ENCODE measurements at places on chromosomes 2 and 18.

GRCh38 chr18:31648966-31649429 lies 35.4 kb downstream of the B4GALT6 start:
- DNase-seq = no peak

GRCh38 chr2:200138391-200139124 lies 167.9 kb upstream of the SPATS2L start:
- no peak for DNase-seq

DNA sequence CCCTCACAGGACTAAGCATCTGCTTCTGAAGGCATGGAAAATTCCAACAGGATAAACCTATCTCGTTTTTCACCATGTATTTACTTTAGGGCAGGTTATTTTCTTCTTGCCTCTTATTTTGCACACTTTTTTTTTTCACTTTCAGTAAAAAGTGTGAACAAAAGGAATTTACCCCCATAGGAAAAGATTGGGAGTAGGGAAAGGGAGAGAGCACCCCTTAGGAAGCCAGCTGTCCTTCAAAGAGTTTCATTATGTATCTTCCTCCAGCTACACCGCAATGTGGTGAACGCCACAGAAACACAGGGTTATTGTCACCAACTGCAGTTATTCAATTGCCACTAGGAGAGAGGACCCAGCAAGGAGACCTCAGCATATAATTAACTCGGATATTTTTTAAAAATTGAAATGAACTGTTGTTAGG lies 286.2 kb upstream of the VRK2 start:
- no peak for DNase-seq

GRCh38 chr2:61151436-61151835 lies 10.6 kb upstream of the C2orf74 start:
- no peak for DNase-seq

- no peak for DNase-seq
These were observed 156.1 kb upstream of the SLC39A10 start for GRCh38 chr2:195500879-195501278.

DNA sequence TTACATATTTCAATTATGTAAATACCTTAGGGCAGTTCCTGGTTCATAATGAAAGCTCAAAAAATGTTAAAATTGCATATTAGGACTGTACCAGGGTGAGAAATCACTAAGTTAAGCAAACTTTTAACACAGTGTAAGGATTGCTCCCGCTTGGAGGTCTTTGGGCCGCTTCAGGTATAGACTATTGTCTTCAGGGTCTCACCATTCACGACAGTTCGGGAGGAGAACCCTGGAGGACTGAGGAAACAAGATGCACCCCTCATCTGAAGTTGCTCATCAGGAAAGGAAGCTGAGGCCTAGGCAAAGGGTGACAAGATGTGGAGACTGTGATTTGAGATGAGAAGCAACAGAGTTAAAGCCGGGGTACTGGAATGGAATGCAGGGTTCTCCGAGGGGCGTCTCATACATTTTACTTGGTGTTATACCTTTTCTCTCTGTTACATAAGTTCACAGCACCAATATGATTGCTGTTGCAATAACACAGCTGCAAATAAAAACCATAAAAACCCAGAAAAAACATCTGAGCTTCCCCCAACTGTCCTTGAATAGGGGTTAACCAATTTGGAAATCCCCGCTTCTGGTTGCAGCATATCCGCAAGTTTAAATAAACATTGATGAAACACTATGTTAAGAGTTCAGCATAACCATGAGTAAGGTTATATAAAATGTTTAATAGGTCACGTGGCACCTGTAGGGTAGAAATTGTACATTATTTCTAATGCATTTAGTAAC lies 40.1 kb downstream of the FBXO48 start:
- no peak for DNase-seq

DNA sequence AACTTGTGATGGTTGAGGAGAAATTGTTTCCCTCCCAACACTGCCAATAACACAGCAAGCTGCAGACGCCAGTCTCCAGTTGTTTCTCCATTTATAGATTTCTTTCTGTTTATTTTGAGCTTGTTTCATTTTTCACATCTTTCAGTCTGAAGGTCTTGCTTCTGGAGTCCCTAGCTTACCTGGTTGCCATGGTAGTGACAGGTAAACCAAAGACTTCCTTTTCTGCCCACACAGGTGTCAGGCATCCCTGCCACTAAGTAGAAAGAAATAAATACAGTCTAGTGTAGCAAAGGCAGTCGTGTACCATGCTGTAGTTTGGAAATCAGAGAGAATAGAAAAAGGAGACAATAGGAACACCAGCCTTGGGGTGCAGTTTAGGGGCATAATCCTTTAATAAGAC lies 82.8 kb downstream of the MARCHF4 start:
- DNase-seq = no peak

DNA sequence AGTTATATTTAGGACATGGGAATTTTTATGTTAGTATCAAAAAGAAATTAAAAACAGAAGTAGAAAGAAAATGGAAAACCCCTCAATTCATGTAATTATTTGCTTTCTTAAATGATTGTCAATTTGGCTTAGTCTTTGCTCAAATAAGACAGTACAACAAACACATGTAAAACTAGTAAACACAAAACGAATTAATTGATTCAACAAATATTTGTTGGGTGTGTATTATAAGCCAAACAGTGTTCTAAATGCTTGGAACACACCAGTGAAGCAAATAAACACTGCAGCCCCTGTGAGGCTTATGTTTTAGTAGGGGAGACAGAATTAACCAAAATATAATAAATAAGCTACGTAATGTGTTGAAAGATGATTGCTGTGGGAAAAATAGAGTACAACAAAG lies 234.5 kb upstream of the STON1 start:
- DNase-seq = no peak

- no peak for DNase-seq
These were observed 127.0 kb downstream of the EML6 start for GRCh38 chr2:54850171-54851122.

- DNase-seq = no peak
These were observed 112.6 kb downstream of the CERS6 start for GRCh38 chr2:168568476-168569267.

GRCh38 chr18:24763765-24764513 lies 303.5 kb downstream of the HRH4 start:
- DNase-seq = no peak

DNA sequence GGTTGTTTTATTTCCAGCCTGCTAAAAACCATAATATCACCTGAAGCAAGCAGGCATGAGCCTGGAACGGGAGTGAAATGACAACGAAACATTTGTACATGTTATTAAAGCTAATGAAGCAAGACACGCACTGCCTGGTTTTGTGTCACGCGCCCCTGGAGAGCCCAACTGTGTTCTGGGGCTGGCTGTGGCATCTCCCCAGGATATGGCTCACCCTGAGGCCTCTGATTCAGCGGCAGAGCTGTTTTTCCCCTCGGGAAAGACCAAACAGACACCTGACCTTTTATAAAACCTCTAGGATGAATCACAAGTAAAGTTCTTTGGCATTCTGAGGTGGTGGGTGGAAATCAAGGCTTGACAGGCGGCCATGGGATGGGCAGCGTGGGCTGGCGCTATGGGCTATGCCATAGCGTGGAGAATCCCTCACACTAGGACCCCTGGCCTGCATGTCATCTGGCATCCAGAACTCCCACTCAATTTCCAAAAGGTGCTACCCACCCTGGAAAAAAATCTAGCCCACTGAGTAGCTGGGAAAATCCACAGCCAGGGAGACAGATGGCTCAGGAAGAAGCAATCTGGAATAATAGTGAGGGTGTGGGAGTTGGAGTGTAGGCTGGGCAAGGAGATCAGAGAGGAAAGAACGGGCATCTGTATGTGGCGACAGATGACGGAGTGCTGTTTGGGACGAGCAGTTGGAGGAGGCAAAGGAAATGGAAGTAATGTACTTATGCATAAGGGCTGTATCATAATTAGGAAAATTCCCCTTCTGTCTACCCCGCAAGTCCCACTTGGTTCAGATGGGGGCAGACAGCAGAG lies 262.0 kb downstream of the AFF3 start:
- DNase-seq = no peak

DNA sequence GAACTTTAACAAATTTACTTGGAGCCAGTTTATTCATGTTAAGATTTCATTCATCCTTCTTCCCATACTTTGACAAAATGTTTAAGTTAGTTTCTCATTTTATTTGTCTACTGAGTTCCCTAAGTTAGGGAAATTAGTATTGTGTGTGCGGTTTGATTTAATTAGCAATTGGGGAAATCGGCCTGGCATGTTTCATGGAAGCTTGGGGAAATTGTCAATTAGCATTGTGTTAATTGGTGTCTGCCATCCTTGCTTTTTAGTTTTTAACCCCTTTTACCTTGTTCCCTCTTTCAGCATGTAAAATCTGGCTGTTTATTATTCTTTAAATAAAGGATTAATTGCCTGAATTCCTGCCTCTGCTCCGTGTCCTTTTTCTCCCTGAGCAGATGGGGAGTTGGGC lies 279.6 kb downstream of the BCL11A start:
- DNase-seq = no peak

DNA sequence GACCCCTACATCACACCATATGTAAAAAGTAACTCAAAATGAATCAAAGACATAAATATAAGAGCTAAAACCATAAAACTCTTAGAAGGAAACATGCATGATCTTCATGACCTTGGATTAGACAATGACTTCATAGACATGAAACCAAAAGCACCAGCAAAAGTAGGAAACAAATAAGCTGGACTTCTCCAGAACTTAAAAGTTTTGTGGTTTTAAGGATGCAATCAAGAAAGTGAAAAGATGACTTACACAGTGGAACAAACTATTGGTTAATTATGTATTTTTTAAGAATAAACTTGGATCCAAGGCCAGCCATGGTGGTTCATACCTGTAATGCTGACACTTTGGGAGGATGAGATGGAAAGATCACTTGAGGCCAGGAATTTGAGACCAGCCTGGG lies 150.2 kb downstream of the GALNT1 start:
- DNase-seq = no peak

DNA sequence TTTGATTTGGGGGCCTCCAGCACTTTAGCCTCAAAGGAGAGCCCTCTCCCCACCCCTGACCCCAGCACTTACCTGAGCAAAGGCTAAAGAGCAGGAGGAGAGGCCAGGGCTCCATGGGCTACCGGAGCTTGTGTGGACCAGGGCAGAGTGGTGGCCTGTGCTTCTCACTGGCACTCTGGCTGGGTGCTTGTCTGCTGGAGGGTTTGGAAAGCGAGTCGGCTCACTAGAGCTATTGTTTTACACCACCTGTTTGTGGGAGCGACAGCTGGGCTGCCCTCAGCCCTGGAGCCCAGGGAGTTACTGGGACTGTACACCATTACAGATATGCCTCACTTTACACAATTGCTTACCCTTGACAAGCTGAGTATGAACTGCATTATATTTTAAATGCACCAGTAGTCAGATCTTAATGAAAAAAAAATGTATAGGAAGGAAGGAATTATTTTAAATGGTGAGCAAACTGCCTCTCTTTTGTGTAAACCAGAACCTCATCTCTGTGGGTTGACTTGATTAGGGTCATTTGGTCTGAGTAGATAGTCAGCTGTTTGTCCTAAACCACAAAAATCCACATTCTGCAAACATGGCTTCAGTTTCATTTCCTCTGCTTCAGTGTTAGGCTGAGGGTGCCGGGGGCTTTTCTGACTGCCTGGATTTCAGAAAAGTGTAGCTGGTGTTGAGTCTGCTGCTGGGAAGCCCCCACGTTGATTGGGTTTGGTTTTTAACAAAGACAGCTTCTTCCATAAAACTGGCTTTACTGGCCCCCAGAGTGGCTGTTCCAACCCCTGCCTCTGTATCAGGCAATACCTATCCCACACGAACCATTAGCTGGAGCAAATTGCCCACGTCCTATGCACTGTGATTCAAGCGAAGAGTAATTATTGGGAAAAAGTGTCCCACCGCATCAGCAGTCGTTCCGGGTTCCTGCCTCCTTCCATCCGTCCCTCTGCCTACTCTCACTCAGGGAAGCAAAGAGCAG lies at the start of gene CHRNA1:
TSS of gene CHRNA1 (minus strand) at position 193 of the 976 bp plus-strand sequence. CDS start at position 115, 78 bp downstream.
- no peak for DNase-seq

DNA sequence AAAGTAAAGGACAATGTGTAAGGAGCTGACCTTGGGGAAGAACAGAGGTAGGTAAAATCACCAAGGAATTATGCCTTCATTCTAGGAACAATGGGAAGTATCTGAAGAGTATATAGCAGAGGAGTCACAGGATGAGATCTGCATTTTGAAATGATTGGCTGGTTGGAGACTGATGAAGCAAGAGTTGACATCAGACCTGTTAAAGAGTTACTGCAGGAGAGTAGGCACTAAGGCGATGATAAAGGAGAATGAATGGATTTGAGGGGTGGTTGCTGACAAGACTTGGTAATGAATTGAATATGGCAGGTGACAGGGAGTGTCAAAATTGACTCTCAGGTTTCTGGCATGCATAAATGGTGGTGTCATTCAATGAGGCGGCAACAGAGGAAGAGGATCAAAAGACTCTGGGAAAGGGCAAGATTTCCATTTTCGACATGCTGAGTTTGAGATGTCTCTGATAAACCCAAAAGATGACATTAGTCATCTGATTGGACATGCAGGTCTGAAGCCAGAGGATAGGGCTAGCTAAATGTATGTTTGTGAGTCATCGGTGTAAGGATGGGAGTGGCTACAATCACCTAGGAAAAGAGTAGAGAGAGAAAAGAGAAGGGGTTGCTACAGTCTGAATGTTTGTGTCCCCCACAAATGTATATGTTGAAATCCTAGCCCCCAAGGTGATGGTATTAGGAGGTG lies 236.5 kb downstream of the DYM start:
- no peak for DNase-seq

Data from stimulated activated CD8-positive, alpha-beta memory T cell treated with anti-CD3 and anti-CD28 coated beads, Interleukin-4, amount 100 ng/mL, for 1 hour (primary cell).